ENCODE measurements at places on chromosomes 16 and 17.

- DNase-seq, result no peak
Measured at GRCh38 chr17:74779948-74780400, 3.8 kb upstream of the NAT9 start.

GRCh38 chr17:45406107-45406506, 26.6 kb downstream of the ARHGAP27 start:
- no peak for DNase-seq

GRCh38 chr17:17822189-17822588, 14.6 kb downstream of the SREBF1 start:
- peak; percentile 74 for DNase-seq

DNA sequence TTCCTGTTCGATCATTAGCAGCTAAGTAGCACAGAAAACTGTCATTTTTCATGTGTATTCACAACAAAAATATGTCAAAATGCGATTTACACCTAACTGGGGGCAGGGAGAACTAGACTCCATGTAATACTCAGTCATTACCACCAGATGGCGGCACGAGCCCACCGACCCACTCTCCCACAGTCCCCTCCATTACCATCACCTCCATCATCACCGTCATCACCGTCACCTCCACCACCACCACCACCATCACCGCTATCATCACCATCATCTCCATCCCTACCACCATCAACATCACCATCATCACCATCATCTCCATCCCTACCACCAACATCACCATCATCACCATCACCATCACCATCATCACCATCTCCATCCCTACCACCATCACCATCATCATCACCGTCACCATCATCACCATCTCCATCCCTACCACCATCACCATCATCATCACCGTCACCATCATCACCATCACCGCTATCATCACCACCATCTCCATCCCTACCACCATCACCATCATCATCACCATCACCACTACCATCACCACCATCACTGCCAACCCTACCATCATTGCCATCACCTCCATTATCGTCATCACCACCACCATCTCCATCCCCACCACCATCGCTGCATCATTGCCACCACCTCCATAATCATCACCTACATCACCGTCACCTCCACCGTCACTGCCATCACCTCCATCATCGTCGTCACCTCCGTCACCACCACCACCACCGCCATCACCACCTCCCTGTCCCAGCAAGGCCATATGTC, 14.4 kb downstream of the NDUFAF8 start:
- peak; percentile 37 for DNase-seq

GRCh38 chr16:72424757-72425156, 252.8 kb upstream of the PMFBP1 start:
- no peak for DNase-seq

- DNase-seq, result no peak
Measured at GRCh38 chr17:8154608-8155155, 2.5 kb upstream of the PER1 start.

DNA sequence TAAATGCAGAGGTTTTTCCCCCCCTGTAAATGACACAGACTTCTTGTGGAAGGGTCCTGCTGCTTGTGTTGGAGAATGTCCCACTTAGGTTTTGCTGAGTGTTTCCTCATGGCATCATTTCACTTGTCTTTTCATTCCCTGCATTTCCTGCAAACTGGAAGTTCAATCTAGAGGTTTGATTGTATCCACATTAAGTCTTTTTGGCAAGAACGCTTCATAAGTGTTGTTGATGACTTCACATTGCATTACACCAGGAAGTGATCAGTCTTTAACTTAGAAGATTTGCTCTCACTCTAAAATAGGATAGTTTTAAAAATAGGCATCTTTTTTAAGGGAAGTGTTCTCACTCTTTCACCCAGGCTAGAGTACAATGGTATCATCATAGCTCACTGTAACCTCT, 67.2 kb downstream of the RPTOR start:
- no peak for DNase-seq

- peak; percentile 67 for DNase-seq
Measured at GRCh38 chr16:4369007-4369733, 2.5 kb upstream of the VASN start.

DNA sequence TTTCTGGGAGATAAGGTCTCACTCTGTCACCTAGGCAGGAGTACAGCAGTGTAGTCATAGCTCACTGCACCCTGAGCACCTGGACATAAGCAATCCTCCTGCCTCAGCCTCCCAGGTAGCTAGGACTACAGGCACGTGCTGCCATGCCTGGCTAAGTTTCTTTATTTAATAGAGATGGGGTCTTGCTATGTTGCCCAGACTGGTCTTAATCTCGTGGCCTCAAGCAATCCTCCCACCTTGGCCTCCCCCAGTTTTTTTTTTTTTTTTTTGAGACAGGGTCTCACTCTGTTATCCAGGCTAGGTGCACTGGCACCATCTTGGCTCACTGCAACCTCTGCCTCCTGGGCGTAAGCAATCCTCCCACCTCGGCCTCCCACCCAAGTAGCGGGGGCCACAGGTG, 21.1 kb downstream of the DDX19B start:
- no peak for DNase-seq

GRCh38 chr17:74770498-74771318, 5.4 kb downstream of the NAT9 start:
- DNase-seq, result peak; percentile 83

DNA sequence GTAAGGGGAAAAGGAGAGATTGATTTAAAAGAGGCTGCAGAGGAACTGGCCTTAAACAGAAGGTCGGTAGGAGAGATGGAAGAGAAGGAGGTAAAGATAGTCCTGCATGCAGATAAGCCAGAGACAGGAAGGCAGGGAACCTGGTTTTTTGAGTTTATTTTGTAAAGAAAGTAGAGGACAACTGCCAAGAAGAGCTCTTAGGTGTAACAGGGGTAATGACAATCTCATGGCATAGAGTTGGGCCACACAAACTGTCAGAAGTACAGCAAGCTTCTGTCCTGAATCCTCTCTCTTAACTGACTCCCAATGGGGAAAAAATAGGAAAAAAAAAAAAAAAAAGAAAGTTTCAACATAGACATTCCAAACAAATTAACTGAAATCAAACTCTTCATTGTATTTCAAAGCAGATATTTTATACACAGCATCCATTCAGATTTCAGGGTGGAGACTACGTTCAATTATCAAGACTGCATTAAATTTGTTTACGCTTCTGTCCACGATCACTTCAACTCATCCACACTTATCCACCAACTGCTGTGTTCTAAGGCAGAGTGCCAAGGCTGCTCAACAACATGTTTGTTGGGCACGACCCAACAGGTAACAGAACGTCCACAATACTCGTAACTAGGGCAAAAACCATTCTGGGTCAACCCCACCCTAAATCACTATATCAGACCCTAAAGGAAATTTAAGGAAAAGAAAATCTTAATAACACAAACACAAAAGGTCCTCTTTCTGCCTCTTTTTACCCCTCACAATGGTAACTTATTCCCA, 34.9 kb downstream of the USP31 start:
- DNase-seq, result peak; percentile 42

DNA sequence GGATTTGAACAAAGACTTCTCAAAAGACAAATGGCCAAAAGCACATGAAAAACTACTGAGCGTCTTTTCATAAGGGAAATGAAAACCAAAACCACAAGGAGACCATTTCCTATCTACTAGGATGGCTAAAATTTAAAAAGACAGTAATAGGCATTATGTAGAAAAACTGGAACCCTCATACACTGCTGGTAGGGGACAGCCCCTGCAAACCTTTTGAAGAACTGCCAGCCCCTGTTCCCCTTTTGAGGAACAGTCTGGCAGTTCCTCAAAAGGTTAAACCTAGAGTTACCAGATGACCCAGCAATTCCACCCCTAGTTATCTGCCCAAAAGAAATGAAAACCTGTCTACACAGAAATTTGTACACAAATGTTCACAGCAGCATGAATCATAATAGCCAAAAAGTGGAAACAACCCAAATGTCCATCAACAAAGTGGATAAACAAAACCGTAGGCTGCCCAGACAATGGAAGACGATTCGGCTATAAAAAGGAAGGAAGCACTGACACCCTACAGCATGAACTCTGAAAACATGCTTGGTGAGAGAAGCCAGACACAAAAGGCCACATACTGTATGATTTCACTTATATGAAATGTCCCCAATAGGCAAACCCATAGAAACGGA, 22.9 kb downstream of the CDIP1 start:
- DNase-seq, result no peak

DNA sequence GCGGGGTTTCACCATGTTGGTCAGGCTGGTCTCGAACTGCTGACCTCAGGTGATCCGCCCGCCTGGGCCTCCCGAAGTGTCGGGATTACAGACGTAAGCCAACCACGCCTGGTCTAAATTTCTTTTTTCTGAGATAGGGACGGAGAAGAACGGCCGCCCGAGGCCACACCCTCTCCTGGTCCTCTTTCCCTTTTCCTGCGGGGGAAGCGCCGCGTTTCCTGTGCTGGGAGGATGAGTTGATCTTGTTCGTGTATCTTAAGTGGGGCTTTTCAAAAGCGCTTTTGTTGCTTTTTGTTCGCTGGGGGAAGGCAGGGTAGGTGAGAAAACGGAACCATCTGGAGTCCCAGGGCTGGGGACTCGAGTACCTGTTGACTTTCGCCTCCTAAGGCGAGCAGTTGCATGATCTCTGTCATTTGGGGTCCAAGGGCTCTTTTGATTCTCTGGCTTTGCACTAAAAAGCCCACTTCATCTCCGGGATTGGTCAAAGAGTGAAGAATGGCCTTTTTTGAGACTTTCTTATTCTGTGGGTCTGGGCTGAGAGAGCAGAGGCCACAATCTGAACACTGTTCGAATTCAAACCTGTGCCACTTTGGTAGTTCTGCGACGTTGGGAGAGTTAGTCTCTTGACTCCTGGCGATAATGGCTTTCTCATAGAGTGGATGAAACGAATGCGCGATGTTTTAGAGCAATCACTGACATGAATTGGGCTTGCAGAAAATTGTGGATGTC, 1.3 kb downstream of the FUS start:
- no peak for DNase-seq

GRCh38 chr16:84737192-84738011, 37.6 kb downstream of the USP10 start:
- DNase-seq, result peak; percentile 66

DNA sequence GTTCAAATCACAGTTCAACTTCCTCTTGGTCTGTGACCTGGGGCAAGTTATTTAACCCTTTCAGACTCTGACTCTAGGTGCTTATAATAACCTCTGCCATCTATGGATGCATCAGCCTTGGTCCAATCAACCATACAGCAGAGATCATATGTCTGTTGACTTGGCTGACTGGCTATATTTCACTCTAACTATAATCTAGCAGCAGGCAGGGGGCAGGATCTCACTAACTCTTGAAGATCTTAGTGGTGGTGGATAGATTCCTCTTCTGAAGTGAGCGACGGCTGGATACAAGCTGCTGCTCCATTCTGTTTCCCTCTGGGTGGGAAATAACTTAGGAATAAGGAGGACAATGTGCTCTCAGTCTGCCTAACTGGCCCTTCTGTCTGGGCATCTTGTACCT, 146.6 kb downstream of the SKAP1 start:
- DNase-seq, result no peak

- peak; percentile 81 for DNase-seq
Measured at GRCh38 chr17:2025220-2025621, at the start of gene RTN4RL1. RTN4RL1 (minus strand) TSS chr17:2025334; CDS start chr17:2024865, 469 bp downstream.

DNA sequence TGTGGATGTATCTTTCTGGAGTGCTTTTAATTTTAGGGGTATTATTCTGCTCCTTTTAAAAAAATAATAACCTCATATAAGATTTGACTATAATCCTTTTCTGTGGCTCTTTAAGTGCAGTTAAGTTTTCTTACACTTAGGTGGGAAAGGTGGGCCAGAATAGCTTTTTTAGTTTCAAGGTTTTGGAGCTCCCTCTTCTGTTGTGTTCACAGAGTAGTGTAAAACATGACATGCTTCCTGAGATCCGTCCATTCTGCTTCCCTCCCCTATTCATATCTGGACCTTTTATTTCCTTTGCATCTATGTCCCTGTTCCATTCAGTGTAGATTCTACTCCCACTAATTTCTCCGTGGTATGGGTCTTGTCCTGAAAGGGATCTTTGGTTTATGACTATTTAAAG, 12.8 kb downstream of the LRRC36 start:
- DNase-seq, result no peak

GRCh38 chr17:17613708-17614114, 22.2 kb upstream of the PEMT start:
- peak; percentile 39 for DNase-seq

- no peak for DNase-seq
Measured at GRCh38 chr17:45672301-45672700, 111.8 kb upstream of the CRHR1 start.

- no peak for DNase-seq
Measured at GRCh38 chr17:4941319-4941610, 1.2 kb downstream of the RNF167 start.

DNA sequence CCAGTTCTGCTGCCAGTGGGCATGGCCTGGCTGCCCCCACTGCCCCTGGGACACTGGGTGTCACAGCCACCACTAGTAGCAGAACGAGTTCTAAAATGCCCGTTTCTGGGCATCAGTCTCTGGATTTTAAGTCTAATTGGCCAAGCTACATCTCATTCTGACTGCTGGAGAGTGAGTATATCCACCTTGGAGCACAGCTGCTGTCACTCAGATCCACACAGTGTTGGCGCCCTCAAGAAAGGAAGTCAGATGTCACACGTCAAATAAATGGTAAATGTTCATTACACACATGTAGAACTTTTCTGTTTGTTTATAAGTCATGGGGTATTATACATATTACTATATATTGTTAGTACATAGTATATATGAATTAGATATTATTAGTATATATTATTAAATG, 19.4 kb downstream of the GNGT2 start:
- DNase-seq, result no peak

GRCh38 chr16:57406881-57407280, 2.3 kb downstream of the CCL17 start:
- DNase-seq, result no peak

DNA sequence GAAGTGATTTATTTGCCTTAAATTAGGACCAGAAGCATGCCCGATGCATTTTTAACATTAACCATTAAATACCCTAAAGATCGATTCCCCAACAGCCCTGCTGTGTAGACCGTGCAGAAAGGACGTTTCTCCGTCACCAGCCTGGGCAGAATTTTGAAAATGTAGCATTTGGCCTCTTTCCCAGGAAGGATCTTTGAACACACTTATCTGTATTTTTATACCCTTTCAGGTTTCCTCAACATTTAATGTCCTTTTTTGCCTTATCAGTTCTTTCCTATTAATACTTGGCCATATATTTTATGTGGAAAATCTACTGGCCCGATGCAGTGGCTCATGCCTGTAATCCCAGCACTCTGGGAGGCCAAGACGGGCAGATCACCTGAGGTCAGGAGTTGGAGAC, 54.6 kb upstream of the ZNF750 start:
- no peak for DNase-seq

DNA sequence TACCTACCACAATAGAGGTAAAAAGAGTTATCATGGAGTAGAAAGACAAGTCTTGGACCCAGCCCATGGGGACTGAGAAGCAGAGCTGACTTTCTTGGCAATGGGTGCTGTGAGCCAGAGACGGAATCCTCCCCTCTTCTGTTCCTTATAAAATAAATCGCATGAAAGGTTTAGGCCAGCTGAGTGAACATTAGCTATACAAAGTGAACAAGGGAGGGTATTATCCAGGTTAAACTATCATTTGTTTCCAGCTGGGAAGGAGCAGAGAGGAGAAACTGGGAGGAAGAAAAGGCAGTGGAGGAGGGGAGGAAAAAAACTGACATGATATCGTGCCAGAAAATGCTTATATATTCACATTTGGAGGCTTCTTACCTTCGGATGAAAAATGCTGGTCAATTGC, 13.3 kb upstream of the PAFAH1B1 start:
- DNase-seq, result no peak

- DNase-seq, result no peak
Measured at GRCh38 chr17:62666061-62666800, 38.8 kb downstream of the MRC2 start.
